ENCODE measurements at places on chromosomes 5 and 9.
A peak's percentile ranks its signal among the peaks of the same experiment; 100 is the strongest.

DNA sequence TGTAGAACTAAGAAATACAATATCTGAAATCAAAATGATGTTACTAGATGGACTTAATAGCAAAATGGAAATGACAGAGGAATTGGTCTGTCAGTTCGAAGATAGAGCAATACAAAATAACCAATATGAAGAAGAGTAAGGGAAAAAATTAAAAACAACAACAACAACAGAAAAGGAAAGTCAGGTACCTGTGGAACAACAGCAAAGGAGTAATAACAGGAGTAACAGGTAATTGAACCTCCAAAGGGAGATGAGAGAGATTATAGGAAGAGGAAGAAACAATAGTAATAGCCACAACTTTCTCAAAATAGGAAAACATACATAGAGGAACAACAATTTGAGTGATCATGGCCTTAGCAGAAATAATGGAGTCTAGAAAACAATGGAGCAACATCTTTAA, 13.7 kb downstream of the POLK start:
- DNase-seq, result no peak

GRCh38 chr5:53416144-53416738, 64.2 kb upstream of the FST start:
- peak; percentile 1 for DNase-seq

DNA sequence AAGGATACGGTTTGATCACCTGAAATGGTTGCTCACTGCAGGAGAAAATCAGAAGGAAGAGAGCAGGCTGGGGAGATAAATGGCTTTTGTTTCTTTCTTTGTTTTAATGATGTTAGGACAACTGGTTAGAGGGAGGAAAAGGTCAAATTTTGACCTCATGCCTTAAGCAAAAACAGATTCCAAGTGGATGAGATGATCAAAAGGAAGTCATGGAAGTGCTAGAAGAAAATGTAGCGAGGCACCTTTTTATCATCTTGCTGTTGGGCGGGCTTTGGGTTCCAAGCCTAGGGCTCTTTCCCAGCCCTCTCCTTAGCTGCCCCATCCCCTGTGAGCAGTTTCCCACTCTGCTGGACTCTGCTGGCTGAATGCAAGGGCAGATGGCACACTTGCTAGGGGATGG, 127.9 kb downstream of the ADAMTS2 start:
- DNase-seq, result no peak

DNA sequence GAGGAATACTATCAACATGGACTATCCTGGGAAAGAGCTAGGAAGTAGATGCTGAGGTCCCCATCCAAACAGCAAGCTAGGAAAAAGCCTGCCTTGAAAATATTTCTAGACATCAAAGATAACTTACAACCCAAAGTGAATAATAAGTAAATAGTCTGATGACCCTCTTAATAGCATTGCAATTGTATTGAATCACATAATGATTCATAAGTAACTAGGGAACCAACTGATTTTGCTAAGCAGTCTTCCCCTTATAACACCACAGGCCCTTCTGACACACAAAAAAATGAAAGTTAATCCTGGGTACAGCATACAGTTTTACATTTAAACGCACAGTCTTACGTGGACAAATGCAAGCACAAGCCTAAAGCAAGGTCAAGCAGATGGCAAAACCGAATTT, 199.3 kb downstream of the RFK start:
- no peak for DNase-seq

DNA sequence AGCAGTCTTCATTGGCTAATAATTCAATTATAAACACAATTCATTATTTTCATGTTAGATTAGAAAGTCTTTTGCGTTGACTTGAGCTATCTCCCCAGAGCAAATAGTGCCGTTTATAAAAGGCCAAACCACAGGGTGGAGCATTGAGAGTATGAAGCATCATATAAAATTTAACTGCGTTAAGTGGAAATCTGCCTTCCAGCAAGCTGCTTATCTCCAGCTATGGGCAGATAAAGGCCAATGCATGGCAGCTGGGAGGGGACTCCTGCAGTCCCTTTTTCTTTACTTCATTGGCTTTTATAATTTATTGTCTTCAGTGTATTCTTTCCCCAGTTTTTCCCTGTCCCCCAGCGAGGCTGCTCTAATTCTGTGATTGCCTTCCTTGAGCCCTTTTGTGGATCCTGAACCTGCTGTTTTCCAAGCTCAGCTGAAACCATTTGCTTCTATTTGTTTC, 113.7 kb downstream of the TMEM232 start:
- DNase-seq, result no peak

GRCh38 chr5:17694914-17695313, 60.7 kb downstream of the TAF11L14 start:
- no peak for DNase-seq

- DNase-seq, result no peak
Measured at GRCh38 chr9:111904891-111905291, 8.3 kb downstream of the UGCG start.

DNA sequence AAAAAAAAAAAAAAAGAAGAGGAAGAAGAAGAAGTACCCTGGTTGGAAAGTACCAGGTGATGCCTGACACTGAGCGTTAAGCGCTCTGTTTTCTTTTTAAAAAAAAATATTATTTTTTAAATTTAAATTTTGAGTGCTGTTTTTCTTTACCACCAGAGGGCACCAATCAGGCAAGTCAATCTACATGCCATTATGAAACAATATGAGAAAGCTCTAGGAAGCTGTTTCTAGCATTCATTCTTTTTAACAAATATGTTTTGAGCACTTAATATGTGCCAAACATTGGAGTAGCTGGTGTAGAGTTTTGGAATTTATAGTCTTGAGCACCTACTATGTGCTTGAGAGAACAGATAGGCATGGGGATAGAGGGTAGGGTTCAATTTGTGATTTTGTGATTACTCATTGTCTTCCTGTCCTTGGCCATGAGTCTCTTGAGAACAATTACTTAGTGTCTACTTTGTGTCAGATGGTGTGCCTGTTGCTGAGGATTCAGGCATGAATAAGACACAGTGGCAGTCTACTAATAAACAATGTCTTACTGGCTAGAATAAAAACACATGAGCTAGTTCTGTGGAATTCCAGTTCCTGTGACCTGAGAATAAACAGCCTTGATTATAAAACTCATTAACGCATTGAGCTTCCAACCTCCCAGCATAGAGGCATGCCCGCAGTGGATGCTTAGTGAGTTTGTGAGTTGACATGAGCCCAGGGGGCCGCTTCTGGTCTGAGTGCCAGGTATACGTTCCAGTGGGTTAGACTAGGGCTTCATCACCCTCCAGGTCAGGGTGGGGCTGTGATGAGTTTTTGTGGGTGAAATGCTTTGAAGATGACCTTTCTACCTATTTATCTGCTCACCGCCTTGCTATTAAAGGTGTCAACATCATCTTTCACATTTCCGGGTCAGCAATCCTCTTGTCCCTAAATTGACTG, 3.0 kb upstream of the UBE2R2 start:
- DNase-seq, result peak; percentile 66

GRCh38 chr9:26947736-26948135, 694 bp upstream of the PLAA start:
- peak; percentile 4 for DNase-seq

DNA sequence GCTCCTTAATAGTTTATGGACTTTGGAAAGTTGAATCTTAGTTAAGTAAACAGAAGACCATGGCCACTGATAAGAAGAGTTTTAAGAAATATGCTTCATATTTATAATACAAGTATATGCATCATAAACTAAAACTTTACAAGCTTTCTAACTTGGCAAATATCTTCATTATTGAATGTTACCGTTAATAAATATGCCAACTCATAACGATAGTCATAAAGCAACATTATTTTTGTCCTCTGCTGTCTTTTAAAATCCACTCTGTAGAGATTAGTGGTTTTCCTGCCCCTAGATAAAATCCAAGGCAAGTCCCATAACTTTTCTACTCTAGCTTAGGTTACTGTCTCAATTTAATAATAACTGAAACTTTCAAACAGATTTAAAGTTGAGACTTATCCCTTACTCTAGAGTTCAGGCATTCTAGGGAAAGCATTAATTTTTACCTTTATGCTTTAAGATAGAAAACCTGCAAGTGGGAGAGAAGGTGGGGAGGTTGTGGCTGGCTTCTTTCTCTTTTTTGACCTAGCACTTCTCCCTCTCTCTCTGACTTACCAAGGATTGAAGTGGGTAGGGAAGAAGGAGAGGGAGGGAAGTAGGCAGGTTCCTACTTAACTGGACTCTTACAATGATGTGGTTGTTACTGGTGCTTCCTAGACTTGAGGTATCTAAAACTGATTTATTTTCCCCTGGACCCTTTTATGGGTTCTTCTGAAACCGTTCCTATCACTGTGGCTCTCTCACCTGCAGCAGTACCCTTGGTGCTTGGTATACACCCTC, 29.6 kb downstream of the RNF145 start:
- DNase-seq, result peak; percentile 39

GRCh38 chr5:134462761-134463160, 51.1 kb upstream of the CDKN2AIPNL start:
- no peak for DNase-seq

DNA sequence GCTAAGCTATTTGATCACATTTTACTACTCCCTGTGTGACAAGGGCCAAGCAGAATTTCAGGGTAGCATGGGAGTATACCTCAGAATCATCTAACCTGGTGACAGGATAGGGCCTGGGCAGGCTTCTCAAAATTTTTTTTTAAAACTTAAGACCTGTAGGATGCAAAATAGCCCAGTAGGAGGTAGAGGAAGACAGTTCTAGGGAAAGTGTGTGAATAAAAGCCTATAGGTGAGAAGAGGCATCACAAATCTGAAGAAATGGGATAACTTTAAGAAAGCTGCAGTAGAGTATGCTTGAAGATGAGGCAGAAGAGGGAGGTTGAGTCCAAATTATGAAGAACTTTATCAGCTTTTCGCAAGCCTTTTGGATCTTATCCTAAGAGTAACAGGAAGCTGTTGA, 32.3 kb downstream of the CNTRL start:
- DNase-seq, result no peak

- DNase-seq, result no peak
Measured at GRCh38 chr9:97755618-97756267, 58.6 kb upstream of the XPA start.

- DNase-seq, result no peak
Measured at GRCh38 chr5:180343110-180343830, 9.9 kb downstream of the GFPT2 start.

GRCh38 chr5:38607396-38607795, 51.0 kb upstream of the LIFR start:
- DNase-seq, result peak; percentile 28

GRCh38 chr9:127277099-127277498, 12.5 kb downstream of the GARNL3 start:
- peak; percentile 52 for DNase-seq

DNA sequence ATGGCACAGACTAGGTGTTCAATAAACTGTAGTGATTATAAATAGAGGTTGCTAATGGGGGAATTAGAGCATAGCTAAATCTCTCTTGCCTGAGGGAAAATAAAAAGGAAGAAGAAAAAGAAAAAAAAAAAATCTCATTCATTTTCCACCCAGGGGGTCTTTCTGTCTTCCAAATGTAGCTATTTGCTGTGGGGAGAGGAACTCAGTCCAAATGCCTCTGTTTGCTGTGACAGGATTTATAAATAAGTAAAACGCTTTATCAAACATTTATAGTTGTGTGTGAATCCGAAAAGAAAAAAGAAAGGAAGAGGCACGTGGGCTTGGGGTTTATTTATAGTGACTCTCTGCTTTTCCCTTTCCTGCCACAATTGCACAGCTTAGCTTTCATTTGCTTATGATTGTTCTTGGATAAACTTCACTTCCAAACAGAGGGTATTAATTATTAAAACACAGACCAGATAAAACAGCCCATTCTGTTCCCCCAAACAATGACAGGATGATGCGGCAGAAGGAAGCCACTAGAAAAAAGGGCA, 245.7 kb downstream of the ASTN2 start:
- DNase-seq, result no peak

- peak; percentile 19 for DNase-seq
Measured at GRCh38 chr5:174724484-174725260, at the start of gene MSX2. Gene MSX2 (plus strand): TSS chr5:174724582. CDS start chr5:174724660, 78 bp downstream.

GRCh38 chr5:120735076-120735475, 271.0 kb downstream of the PRR16 start:
- no peak for DNase-seq

GRCh38 chr5:143233031-143233430, 170.5 kb downstream of the NR3C1 start:
- peak; percentile 41 for DNase-seq

- DNase-seq, result no peak
Measured at GRCh38 chr5:167533814-167534795, 757.3 kb upstream of the WWC1 start.

DNA sequence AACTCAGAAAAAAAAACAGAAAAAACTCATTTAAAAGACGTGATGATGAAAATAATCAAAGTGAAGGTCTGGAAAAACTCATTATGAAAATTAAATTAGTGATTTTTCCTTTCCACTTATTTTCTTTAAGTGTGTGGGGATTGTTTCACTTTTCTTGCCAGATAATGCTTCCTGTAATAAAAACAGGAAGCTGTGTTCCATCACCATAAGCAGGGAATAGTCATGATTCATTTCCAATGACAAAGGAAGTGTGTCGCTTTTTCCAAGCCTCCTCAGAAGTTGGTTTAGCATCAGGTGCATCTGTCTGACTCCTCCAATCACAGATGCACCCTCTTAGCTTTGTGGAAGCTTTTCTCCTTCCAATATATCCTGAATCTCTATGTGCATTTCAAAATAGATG, 2068.7 kb downstream of the MAT2B start:
- DNase-seq, result peak; percentile 50

- DNase-seq, result no peak
Measured at GRCh38 chr9:23522952-23523351, 303.1 kb downstream of the ELAVL2 start.

- no peak for DNase-seq
Measured at GRCh38 chr9:89603767-89604665, 796 bp upstream of the GADD45G start.

DNA sequence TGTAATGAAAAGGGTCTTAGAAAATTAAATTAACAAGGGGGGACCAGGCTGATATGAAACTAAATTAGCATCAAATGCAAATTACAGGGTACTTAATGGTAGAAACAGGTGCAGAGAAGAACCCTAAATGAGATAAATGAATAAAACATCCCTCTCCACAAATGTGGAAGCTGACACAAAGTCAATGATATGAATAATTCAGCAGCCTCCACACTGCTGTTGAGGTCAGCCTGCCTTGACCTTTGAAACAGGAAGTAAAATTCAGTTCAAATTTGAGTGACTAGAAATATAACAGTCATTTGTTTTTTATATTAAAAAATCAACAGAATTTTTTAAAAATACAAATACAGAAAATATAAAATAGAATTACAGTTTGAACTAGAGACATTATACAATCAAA, 40.0 kb downstream of the EBF1 start:
- peak; percentile 58 for DNase-seq

GRCh38 chr5:158384535-158385481, 525.9 kb upstream of the CLINT1 start:
- DNase-seq, result peak; percentile 90

DNA sequence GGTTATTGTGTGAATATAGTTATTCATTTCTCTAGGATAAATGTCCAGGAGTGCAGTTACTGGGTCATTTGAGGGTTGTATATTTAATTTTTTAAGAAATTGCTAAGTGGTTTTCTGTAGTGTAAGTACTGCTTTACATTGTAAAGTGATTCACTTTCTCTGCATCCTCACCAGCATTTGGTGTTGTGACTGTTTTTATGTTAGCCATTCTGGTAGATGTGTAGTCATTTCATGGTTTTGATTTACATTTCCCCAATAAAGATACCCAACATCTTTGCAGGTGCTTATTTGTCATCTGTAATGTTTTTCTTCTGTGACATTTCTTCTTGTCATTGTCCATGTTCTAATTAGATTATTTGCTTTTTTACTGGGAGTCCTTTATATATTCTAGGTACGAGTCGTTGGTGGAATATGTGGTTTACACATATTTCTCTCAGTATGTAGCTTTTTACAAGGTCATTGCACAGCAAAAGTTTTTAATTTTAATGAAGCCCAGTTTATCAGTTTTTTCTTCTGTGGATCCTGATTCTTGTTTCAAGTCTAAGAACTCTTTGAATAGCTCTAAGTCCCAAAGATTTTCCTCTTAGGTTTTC, 34.0 kb downstream of the SCGB3A1 start:
- DNase-seq, result no peak
